ENCODE measurements at places on chromosomes 7 and 10.

DNA sequence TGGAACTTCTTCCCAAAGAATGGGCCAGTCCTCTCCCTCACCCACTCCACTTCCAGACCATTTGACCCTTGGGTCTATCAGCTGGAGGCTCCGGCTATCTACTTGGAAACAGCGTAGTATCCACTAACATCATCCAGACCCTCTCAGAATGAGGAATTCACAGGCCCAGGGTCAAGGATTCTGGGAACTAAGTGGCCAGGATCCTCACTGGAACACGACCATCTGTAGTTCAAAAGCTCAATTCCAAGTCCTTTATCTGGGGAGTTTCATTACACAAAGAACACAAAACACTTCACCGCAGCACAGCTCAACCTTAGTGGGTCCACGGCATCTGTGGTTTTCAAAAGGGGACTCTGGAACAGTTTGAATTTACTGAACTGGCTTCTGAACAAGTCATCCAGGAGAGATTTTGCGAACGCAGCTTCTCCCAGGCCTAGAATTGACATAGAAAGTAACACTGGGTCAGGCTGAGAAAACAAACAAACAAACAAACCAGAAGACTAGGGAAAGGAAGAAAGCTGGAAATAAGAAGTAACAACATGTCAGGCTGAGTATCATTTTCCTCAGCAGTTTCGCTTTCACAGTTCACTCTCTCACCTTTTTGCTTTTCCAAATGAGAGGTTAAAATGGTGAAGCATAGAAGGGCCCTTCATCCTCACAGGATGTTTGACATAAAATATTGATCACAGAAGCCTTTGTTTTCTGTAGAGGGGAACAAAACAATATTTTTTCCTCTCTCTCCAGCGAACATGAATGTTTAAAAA lies 57.6 kb upstream of the USP6NL start:
- no peak overlapping the region for H3K27ac ChIP-seq
- H3K36me3 ChIP-seq = no peaks in the 10 kb centered on the region
- no peaks in the 10 kb centered on the region for H3K27me3 ChIP-seq
- DNase-seq = no peak
- H3K4me1 ChIP-seq = no peaks in the 10 kb centered on the region

DNA sequence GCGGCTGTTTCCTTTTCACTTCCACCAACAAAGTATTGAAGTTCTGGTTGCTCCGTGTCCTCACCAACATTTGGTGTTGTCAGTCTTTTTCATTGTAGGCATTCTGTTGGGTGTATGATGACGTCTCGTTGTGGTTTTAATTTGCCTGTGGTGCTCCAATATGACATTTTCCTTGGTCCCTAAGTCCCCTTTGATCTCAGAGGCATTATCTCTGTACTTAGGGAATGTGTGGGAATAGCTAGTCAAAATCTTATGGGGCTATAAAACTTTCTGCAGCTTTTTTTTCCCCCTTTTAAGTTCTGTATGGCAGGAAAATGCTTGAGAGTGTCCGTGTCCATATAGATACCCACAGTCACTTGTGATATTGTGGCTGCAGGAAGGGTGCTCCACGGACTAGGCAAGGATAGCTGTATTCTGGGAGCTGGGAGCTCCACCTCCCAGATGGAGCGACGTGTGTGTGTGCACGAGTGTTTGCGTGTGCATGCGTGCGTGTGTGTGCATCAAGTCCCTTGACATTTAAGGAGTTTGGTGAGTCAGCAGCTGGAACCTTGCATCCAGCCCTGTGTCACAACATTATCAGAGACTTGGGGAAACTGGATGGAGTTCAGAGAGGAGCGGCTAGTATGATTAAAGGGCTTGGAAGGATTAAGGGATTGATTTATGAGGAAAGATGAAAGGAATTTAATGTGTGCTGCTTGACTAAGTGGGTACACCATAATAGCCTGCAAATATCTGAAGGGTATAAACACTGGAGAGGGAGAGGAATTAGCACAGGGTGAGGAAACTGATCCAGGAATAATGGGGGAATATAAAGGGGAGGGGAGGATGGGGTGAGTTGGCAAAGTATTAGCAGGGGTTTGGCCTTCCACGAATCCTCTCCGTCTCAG lies 66.8 kb downstream of the LRMDA start:
- no peaks in the 10 kb centered on the region for H3K4me1 ChIP-seq
- H3K36me3 ChIP-seq = no peaks in the 10 kb centered on the region
- no peak overlapping the region for H3K27ac ChIP-seq
- H3K4me3 ChIP-seq = no peak overlapping the region

DNA sequence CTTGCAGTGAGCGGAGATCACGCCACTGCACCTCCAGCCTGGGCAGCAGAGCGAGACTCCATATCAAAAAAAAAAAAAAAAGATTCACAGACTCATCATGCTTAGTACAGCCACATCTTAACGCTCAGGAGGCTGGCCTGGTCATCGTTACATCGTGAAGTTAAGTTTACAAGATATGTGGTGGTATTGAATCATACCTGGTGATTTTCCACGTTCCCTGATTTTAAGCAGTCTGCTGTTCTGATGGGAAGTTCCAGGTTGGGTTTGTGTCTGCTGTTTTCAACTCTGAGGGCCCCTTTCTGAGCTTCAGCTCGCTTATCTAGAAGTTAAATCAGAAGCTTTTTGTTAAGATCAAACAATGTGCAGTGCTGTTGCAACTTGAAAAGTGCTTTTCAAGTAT lies 6.9 kb downstream of the PPP2R2D start:
- no peak overlapping the region for H3K4me3 ChIP-seq
- H3K36me3 ChIP-seq = peaks cover 17% of the 10 kb centered on the region
- peak; percentile 58 for DNase-seq
- H3K4me1 ChIP-seq = peaks cover 77% of the 10 kb centered on the region
- no peaks in the 10 kb centered on the region for H3K27me3 ChIP-seq

- no peak overlapping the region for H3K4me3 ChIP-seq
- no peaks in the 10 kb centered on the region for H3K27me3 ChIP-seq
- no peak overlapping the region for H3K27ac ChIP-seq
- H3K4me1 ChIP-seq = no peaks in the 10 kb centered on the region
- H3K36me3 ChIP-seq = no peaks in the 10 kb centered on the region
These were observed 12.0 kb upstream of the TMEM26 start for GRCh38 chr10:61465171-61465496.

DNA sequence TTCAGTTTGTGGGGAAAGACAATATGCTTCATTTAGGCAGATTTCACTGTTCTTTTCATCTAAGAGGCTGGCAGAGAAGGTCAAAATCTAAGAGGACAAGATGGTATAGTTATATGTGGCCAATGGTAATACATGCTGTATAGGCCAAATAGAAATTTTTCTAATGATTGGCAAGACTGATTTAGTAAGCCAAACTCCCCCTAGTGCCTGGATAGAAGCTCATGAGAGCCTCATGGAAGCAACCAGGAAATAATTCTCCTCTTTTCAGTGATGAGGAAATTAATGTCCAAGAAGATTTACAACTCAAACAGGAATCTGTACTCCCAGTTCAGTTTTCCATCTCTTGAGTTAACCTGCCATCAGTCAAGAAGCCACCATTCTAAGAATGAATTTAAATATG lies 253.6 kb upstream of the PHF14 start:
- H3K36me3 ChIP-seq = no peaks in the 10 kb centered on the region
- no peak for DNase-seq
- no peak overlapping the region for H3K27ac ChIP-seq
- H3K27me3 ChIP-seq = no peaks in the 10 kb centered on the region
- no peak overlapping the region for H3K4me3 ChIP-seq

DNA sequence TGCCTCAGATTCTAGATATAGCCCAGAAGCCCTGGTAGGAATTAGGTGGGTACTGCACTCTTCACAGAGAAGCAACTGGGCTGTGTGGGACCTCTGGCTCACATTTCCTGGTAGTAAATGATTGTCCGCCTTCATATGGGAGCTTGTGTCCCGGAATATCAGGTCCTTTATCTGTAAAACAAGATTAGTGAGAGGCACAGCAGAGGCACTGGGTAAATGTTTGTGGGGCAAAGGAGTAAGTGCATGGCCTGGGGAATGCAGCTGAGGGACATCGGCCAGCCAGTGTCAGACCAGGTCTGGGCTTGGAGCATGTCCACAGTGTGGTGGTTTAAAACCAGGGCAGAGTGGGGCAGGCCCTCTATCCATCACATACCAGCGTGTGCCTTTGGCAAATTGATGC lies 323.3 kb upstream of the ZMIZ1 start:
- no peak overlapping the region for H3K27ac ChIP-seq
- H3K4me1 ChIP-seq = peaks cover 7% of the 10 kb centered on the region
- DNase-seq = no peak
- no peaks in the 10 kb centered on the region for H3K36me3 ChIP-seq
- no peak overlapping the region for H3K4me3 ChIP-seq
- peaks cover 4% of the 10 kb centered on the region for H3K27me3 ChIP-seq

DNA sequence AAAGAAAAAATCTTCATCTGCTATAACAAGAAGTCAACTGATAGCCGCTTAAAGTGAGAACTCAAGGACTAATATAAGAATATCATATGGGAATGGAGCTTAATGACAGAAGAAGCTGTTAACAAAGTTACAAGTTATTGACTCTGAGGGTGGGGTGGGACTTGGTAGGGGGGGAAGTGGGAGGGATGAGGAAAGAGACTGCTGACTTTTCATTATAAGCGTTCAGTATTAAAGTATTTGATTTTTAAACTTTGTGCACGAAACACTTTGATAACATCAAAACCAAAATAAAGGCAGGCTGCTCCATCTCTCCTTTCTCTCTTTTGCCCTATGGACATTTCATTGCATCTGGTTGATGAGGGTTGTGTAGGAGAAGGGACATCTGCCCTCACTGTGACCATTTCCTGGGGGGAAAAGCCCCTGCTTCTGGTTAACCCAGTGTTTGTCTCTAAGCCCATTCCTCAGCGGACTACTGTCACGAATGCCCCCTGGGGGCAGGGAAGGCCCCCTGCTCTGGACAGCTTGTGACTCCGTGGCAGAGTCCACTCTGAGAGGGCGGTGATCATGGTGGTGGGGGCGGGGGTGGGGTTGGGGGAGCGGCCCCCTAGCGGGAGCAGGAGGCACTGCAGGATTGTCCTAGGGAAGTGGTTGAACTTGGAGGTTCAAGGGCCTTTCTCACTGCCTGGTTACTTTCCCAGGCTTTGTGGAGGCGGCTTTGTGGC lies 17.4 kb downstream of the SLC13A4 start:
- no peak overlapping the region for H3K4me3 ChIP-seq
- H3K36me3 ChIP-seq = no peaks in the 10 kb centered on the region
- no peaks in the 10 kb centered on the region for H3K27me3 ChIP-seq
- H3K27ac ChIP-seq = no peak overlapping the region
- no peak for DNase-seq

- no peaks in the 10 kb centered on the region for H3K4me1 ChIP-seq
- DNase-seq = no peak
- no peaks in the 10 kb centered on the region for H3K36me3 ChIP-seq
- no peak overlapping the region for H3K4me3 ChIP-seq
- no peak overlapping the region for H3K27ac ChIP-seq
These were observed 168.3 kb downstream of the PTPRN2 start for GRCh38 chr7:158419238-158419785.

DNA sequence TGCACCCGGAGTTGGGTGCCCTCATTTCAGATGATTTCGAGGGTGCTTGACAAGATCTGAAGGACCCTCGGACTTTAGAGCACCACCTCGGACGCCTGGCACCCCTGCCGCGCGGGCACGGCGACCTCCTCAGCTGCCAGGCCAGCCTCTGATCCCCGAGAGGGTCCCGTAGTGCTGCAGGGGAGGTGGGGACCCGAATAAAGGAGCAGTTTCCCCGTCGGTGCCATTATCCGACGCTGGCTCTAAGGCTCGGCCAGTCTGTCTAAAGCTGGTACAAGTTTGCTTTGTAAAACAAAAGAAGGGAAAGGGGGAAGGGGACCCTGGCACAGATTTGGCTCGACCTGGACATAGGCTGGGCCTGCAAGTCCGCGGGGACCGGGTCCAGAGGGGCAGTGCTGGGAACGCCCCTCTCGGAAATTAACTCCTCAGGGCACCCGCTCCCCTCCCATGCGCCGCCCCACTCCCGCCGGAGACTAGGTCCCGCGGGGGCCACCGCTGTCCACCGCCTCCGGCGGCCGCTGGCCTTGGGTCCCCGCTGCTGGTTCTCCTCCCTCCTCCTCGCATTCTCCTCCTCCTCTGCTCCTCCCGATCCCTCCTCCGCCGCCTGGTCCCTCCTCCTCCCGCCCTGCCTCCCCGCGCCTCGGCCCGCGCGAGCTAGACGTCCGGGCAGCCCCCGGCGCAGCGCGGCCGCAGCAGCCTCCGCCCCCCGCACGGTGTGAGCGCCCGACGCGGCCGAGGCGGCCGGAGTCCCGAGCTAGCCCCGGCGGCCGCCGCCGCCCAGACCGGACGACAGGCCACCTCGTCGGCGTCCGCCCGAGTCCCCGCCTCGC lies at the start of gene EGFR:
EGFR (plus strand) TSS at position 657 of the 830 bp plus-strand sequence. CDS start 261 bp downstream, outside the sequence.
- no peak for DNase-seq
- H3K4me1 ChIP-seq = no peaks in the 10 kb centered on the region

DNA sequence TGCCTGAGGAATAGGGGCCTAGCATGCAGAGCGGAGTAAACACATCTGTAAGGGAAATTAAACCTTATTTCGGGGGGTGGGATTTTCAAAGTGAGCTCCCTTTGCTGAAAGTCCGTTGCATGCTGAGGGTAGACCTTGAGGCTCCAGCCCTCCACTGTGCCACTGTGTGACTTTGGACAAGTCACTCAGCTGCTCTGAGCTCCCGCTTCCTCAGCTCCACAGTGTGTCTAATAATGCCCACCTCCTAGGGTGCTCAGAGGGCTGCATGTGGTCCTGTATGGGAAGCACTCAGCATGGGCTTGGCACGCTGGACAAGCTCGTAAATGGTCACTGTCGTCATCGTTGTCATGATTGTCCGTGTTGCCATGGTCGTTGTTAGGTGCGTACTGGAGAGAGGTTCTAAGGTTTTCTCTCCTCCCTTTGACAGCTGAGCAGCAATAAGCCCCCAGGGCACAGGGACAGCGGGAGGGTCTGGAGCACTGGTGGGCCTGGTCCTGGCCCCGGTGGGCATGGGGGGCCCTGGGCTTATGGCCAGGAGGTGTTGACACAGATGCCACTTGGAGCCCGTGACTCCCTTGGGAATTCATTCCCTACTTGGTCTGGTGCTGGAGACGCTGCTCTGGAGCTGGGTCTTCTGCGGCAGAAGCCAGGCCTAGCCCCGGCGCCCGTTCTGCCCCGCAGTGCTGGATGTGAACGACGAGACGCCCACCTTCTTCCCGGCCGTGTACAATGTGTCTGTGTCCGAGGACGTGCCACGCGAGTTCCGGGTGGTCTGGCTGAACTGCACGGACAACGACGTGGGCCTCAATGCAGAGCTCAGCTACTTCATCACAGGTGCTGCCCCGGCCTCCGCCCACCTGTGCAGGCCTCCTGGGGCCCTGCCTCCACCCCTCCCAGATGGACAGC lies 13.1 kb downstream of the C10orf105 start:
- H3K4me1 ChIP-seq = peaks cover 16% of the 10 kb centered on the region
- no peaks in the 10 kb centered on the region for H3K27me3 ChIP-seq
- no peak overlapping the region for H3K27ac ChIP-seq
- no peak for DNase-seq
- H3K36me3 ChIP-seq = no peaks in the 10 kb centered on the region
- H3K4me3 ChIP-seq = no peak overlapping the region
